GM12864 (cell line): ENCODE measurements at places on chromosomes 6 and 20.

- DNase-seq: no peak
These were observed 1.1 kb downstream of the GNL1 start for GRCh38 chr6:30554962-30555815.

- no peak for DNase-seq
These were observed 81.3 kb downstream of the C6orf52 start for GRCh38 chr6:10613077-10613476.

DNA sequence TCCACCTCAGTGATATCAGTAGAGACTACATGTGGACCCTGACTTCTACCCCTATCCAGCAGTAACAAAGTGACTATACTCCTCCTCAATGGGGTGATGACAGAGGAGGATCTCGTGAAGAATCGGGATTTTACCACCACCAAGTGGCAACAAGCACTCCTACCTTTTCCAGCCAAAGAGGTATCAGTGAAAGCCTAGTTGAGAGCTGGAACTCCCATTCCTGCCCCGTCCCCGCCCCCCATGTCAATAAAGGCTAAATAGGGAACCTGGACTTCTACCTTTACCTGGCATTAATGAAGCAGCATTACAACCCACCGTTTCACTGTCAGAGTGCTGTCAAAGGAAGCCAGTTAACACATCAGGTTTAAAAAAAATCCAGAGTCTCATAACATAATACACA, 45.3 kb downstream of the RNF24 start:
- DNase-seq: no peak

DNA sequence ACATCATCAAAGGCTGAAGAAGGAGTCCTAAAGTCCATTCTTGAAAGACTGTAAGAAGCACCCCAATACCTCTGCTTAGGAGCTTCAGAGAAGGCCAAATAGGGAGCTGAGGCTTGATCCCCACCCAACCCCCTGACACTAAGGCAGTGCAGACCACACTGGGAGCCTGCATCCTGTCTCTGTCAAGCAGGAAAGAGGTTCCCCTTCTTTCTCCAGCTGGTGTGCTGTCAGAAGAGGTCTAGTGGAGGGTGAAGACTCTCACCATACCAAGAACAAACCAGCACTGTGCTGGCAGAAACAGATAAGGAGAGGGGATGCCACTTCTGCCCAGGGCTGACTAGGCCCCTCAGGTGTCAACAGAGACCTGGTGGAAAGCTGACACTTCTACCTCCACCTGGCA, 19.9 kb downstream of the GZF1 start:
- no peak for DNase-seq

DNA sequence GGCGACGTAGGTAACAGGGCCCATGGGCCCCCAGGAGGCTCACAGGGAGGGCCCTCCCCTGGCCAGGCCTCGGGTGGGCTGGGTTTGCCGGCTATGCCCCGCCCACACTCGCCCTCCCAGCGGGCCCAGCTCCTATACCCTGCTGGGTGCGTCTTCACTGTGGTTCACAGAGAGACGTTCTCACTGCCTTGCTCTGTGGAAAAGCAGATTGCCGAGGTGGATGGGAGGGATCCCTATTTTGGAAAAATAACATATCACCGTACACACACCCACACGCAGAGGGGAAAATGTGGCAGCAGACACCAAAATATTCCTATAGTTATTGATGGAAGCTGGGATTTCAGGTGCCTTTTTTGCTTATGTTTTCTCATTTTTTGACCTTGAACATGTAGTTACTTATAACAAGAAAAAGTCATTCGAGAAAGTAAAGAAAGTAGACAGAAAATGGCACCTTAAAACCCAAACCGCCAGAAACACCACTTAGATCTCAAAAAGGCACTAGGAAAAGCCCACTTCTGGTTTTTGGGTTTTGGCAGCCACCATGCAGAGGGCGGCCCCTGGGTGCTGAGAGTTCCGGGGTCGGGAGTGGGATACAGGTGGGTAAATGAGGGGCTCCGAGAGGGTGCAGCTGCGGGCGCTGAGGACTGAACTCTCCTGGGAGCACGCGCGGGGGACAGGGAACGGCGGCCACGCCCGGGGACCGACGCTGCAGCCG, 49.4 kb downstream of the TMEM242 start:
- DNase-seq: no peak

- DNase-seq: no peak
These were observed 20.3 kb upstream of the TENT5A start for GRCh38 chr6:81772741-81773140.

- no peak for DNase-seq
These were observed 36.7 kb upstream of the MCM9 start for GRCh38 chr6:118971682-118972081.

- no peak for DNase-seq
These were observed 135.1 kb downstream of the PLG start for GRCh38 chr6:160837146-160837545.
